GDM1 (cell line): ENCODE measurements at places on chromosomes 13 and 19.

- no peak for DNase-seq
Measured at GRCh38 chr19:40630571-40631160, 29.5 kb downstream of the LTBP4 start.

- DNase-seq: peak; percentile 18
Measured at GRCh38 chr13:114283576-114283975, 2.2 kb downstream of the UPF3A start.

DNA sequence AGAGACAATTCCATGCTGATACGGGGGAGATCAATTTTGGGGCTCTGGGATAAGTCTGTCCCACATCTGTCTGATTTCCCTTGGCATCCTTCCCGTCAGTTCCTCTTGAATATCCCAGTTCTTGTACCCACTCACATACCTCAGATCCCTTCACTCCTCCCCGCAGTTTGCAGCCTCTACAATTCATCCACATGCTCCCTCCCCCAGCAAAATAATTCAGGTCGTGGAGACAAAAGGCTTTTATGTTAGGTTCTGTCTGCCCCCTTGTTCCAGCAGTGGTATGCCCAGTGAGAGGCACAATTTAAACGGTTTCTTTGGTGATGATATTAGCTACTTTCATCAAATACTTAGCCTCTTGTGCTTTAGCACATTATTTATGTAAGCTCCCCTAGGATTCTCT lies 9.6 kb downstream of the RPS16 start:
- DNase-seq: no peak

- DNase-seq: no peak
Measured at GRCh38 chr13:38688674-38689073, 1.8 kb downstream of the FREM2 start.

GRCh38 chr13:29909081-29909730 lies 58.8 kb upstream of the UBL3 start:
- no peak for DNase-seq

DNA sequence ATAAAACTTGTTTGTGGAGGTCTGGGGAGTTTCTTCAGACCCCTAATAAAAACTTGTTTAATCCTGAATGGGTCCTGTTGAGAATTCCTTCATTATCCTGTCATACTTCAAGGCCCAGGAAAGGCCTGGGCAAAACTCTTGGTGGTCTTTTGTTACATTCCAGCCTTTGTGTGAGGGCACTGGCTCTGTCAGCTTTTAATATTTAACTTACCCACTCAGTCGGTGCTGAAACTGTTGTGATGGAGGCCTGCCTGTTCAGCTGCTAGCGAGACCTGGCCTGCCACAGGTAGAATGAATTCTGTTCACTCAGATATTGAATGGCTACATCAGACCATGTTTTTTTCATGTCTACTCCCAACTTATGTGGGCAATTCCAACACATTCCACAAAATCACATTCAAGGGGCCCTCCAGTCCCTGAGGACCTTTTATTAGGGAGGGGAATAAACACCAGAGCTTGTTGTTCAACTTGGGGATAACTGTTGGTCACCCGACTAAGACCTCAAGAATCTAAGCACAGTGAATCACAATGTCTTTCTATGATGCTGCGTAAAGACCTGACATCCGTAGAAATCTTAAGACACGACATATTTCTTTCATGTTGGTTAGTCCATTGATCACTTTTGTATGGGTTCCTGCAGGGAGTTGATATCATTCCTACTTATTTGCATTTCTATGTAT lies 12.5 kb downstream of the NLRP8 start:
- DNase-seq: no peak

DNA sequence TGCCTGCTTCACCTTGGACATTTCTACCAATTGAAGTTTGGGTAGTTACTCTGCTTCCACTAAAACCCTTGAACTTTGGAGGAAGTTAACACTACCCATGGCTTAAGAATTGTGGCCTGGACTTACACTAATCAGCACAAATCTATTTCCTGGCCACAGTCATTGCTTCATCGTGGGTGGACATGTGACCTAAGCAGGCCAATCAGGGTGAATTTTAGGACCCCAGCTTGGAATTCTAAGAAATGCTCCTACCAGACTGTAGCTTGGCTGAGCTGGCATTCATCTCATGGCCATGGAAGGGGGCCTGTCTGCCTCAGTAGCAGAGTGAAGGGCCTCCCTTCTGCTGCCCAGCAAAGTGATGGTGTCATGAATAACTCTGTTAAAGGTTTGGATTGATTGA lies 58.3 kb upstream of the SLC15A1 start:
- DNase-seq: no peak

GRCh38 chr13:81671064-81671463 lies 1330.1 kb upstream of the SPRY2 start:
- no peak for DNase-seq

GRCh38 chr19:4597975-4598671 lies 38.6 kb upstream of the SEMA6B start:
- DNase-seq: peak; percentile 71

- DNase-seq: no peak
Measured at GRCh38 chr13:41059456-41060081, 1.7 kb upstream of the WBP4 start.
